Left renal cortex interstitium (tissue), 4 donors: ENCODE measurements at places on chromosomes 11 and 22. TPM values are rescaled to one million over a fixed set of nuclear protein-coding genes. Genes with fewer than 3 reads are reported as not detected.

GRCh38 chr11:46675288-46675851, 25.0 kb downstream of the ARHGAP1 start:
- no peak for DNase-seq

The BTG4 gene
- polyA plus RNA-seq = not detected

- no peak for DNase-seq
These were observed 75.7 kb upstream of the CCDC90B start for GRCh38 chr11:83361831-83362230.

- no peak for DNase-seq
These were observed 55.0 kb downstream of the TRAF6 start for GRCh38 chr11:36454941-36455631.

DNA sequence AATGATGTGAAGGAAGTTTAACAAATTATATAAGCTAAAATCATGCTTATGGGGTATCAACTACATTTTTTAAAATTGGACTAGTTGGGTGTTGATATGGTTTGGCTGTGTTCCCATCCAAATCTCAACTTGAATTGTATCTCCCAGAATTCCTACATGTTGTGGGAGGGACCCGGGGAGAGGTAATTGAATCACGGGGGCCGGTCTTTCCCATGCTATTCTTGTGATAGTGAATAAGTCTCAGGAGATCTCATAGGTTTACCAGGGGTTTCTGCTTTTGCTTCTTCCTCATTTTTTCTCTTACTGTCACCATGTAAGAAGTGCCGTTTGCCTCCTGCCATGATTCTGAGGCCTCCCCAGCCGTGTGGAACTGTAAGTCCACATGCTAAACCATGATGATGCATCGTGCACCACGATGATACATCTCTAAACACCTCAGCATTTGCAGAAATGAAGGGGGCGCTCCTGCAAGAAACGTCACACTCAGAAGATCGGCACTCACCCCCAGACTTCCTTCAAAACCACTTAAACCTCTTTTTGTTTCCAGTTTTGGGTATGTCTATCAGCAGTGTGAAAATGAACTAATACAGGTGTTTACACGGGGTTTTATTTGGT, 340.0 kb downstream of the SHANK2 start:
- DNase-seq = no peak

The GAL gene
- 0.21 TPM for polyA plus RNA-seq
